ENCODE measurements at places on chromosomes 2 and 18. TPM values are rescaled to one million over a fixed set of nuclear protein-coding genes. Genes with fewer than 3 reads are reported as not detected.
A peak's percentile ranks its signal among the peaks of the same experiment; 100 is the strongest.

FMNL2 gene
- 28.0 TPM for total RNA-seq

GRCh38 chr18:11147962-11148679 lies 1.2 kb downstream of the PIEZO2 start:
- DNase-seq = no peak

ASIC4 gene
- not detected for total RNA-seq

GRCh38 chr2:178426388-178426787 lies 24.6 kb downstream of the PRKRA start:
- DNase-seq = peak; percentile 31

TGFA gene
- total RNA-seq = not detected

DNA sequence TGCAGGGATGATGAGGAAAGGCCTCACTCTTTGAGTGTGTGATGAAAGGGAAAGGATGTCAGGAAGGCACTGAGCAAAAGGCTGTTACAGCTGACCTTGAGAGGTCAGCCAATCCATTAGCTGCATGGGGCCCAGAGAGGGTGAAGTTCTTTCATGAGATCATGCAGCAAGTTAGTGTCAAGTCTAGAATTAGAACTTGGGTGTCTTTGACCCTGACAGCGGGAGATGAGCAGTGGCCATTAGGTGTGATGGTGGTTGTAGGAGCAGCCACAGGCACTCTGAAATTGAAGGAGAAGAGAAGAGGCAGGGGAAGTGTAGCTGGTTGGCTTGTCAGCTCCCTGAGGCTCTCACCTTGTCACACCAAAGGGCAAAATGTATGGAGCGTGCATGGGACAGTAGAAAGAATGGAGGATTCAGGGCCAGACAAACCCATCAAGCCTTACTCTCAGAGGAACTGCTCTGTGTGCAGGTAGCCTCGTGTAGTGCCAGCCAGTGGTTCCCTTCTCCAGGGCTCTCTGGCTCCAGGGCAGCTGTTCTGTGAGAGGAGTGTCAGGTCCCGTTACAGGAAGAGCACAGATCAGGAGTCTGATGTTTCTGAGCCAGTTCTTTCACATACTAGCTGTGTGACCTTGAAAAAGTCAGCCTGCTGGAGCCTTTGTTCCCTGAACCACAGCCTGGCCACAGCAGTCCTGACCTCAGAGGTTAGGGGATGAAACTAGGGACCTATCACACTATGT lies 35.9 kb downstream of the MAP4K4 start:
- DNase-seq = no peak

- no peak for DNase-seq
Observed at GRCh38 chr2:42519624-42520023, 25.8 kb upstream of the KCNG3 start.

- peak; percentile 23 for DNase-seq
Observed at GRCh38 chr2:25905126-25905525, 26.8 kb upstream of the ASXL2 start.

MDH1B gene
- total RNA-seq = 0.81 TPM

DNA sequence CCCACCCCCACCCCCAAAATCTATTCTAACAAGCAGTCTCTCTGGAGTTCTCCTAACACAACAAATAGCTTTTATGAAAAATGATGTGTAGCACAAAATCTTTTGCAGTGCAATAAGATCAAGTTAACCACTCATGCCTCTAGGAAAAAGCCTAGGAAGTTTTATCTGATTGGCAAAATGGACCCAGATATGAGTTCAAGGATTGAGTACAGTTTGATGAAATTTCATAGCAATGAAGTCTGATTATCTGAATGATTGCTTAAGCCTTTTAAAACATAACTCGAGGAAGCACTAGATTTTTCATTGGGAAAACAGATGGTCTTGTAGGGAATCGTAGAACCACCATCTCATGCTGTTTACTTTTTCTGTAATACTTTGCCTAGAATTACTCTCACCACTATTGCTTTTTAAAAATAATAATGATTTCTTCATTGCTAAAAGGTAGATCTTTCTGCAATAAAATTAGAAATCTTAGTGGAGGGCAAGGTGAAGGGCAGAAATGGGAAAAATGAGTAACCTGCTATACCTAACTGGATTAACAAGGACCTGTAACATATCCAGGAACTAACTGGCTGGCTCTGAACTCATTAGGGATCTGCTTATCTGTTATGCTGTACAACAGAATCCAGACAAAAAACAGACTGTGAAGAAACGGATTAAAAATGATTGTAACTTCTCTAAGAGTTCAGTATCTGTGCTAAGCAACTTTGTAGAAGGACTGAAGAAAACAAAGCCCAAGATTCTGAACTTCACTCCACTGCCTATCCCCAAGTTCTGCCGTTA lies 73.7 kb upstream of the ETAA1 start:
- DNase-seq = peak; percentile 69

GRCh38 chr2:101383016-101383541 lies 4.2 kb downstream of the CREG2 start:
- DNase-seq = no peak

RAMP1 gene
- total RNA-seq = 3.1 TPM

HIBCH gene
- 21.5 TPM for total RNA-seq

SMIM21 gene
- not detected for total RNA-seq
